ENCODE measurements at places on chromosomes 2 and 18.

GRCh38 chr2:121350890-121351289 is 65.9 kb upstream of the TFCP2L1 start:
- no peak overlapping the region for H3K27ac ChIP-seq
- H3K4me1 ChIP-seq = peaks cover under 1% of the 10 kb centered on the region
- DNase-seq = no peak
- H3K27me3 ChIP-seq = no peaks in the 10 kb centered on the region

DNA sequence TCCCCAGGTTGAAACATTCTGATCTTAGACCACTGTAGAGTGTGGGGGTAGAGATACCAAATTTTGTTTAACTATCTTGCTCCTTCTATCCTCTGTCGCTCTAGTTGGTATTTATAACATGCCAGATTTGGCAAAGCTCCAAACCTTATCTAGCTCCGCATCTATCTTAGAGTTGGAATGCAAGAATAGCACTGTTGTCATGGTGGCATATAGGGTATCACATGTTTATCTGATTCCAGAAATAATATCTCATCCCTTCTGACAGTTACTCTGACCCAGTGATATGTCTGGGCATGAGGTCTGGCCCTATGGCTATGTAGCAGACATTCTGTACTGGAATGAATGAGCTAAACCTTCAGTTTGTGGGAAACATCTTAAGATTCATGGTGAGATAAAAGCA is 51.7 kb downstream of the CABYR start:
- H3K36me3 ChIP-seq = no peaks in the 10 kb centered on the region
- no peak for DNase-seq
- H3K27ac ChIP-seq = no peak overlapping the region
- H3K27me3 ChIP-seq = no peaks in the 10 kb centered on the region
- no peaks in the 10 kb centered on the region for H3K4me1 ChIP-seq
- no peak overlapping the region for H3K4me3 ChIP-seq

- H3K4me1 ChIP-seq = peaks cover 4% of the 10 kb centered on the region
- no peak for DNase-seq
- no peaks in the 10 kb centered on the region for H3K27me3 ChIP-seq
- no peak overlapping the region for H3K4me3 ChIP-seq
- H3K27ac ChIP-seq = no peak overlapping the region
- no peaks in the 10 kb centered on the region for H3K36me3 ChIP-seq
These were observed 51.4 kb downstream of the SLC38A11 start for GRCh38 chr2:164903951-164904350.

DNA sequence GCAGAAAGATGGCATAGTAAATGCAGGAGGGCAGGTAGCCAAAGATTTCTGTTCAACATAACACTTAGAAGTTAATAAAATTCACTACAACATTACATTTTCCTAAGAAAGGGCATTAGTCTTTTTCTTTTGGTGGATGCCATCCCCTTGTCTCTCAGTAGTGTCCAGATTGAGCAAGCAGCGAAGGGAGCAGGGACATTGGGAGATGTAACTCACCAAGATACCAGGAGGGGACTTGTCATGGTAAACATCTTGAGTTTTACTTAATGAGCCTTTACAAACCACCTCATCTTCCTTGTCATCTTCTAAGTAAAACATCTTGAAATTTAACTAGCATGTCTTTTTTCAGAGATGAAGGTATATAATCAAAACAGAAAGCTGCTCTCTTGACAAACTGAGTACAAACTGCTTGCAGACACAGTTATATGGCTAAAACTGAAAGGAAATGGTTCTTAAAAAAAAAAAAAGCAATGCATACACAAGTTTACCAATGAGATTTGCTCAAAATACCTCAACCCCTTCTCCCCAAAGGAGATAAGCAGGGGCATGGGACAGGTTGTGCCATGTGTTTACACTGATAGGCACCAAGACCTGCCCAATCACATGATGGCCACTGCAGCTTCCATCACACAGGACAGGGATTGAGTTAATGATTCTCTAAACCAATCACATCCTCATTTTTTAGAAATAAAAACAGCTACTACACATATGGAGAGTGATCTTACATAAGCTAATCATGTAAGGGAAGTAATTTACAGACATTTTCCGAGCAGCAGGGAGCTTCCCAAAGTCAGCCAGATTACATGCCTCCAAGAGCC is 30.3 kb downstream of the LPIN2 start:
- DNase-seq = no peak
- H3K27me3 ChIP-seq = no peaks in the 10 kb centered on the region
- H3K36me3 ChIP-seq = no peaks in the 10 kb centered on the region
- H3K27ac ChIP-seq = peak overlapping the region; percentile 84
- H3K4me1 ChIP-seq = peaks cover 5% of the 10 kb centered on the region

- H3K36me3 ChIP-seq = no peaks in the 10 kb centered on the region
- DNase-seq = no peak
- no peak overlapping the region for H3K27ac ChIP-seq
- H3K4me3 ChIP-seq = no peak overlapping the region
- H3K27me3 ChIP-seq = no peaks in the 10 kb centered on the region
- no peaks in the 10 kb centered on the region for H3K4me1 ChIP-seq
These were observed 405.0 kb upstream of the SLC39A10 start for GRCh38 chr2:195252018-195252417.

DNA sequence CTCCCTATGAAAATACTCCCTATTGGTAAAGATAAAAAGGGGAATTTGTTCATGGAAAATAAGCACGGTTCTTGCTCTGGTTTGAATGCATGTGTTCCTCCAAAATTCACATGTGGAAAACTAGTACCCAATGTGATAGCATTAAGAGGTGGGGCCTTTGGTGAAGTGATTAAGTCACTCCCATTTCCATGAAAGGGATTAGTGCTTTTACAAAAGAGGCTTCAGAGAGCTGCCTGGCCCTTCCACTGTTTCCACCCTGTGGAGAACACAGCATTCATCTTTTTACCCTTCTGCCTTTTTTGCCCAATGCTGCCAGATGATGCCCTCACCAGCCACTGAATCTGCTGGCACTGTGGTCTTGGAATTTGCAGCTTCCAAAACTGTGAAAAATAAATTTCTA is 666.8 kb downstream of the ARHGAP15 start:
- no peaks in the 10 kb centered on the region for H3K4me1 ChIP-seq
- H3K4me3 ChIP-seq = no peak overlapping the region
- no peaks in the 10 kb centered on the region for H3K27me3 ChIP-seq
- H3K36me3 ChIP-seq = no peaks in the 10 kb centered on the region
- DNase-seq = no peak
- H3K27ac ChIP-seq = no peak overlapping the region

DNA sequence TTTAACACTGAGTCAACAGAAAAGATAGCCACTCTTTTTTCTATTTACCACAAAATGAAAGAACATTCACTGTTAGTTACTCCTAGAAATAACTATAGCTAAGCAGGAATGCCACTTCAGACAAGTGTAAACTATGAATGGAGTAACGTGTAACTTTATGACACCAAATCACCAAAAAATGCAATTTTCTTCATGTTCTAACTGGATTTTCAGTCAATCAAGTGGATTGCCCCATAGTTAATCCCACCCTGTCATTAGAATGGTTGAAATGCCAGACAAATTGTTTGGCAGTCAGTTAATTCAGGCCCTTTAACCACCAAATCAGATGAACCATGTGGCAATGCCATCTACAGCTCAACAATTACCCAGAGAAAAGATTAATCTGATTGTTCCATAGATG is 9.9 kb downstream of the EPHA4 start:
- no peak overlapping the region for H3K27ac ChIP-seq
- H3K4me3 ChIP-seq = no peak overlapping the region
- no peak for DNase-seq
- no peaks in the 10 kb centered on the region for H3K27me3 ChIP-seq
- peaks cover 2% of the 10 kb centered on the region for H3K4me1 ChIP-seq

GRCh38 chr2:159200498-159200897 is 86.0 kb downstream of the WDSUB1 start:
- no peak for DNase-seq
- no peak overlapping the region for H3K4me3 ChIP-seq
- no peaks in the 10 kb centered on the region for H3K27me3 ChIP-seq
- peak overlapping the region; percentile 76 for H3K27ac ChIP-seq

- H3K4me1 ChIP-seq = no peaks in the 10 kb centered on the region
- no peak overlapping the region for H3K27ac ChIP-seq
- H3K4me3 ChIP-seq = no peak overlapping the region
- no peaks in the 10 kb centered on the region for H3K36me3 ChIP-seq
These were observed 245.0 kb upstream of the FN1 start for GRCh38 chr2:215680605-215681598.

GRCh38 chr2:127155947-127156346 is 49.0 kb upstream of the BIN1 start:
- no peak for DNase-seq
- no peaks in the 10 kb centered on the region for H3K4me1 ChIP-seq
- no peak overlapping the region for H3K27ac ChIP-seq
- no peak overlapping the region for H3K4me3 ChIP-seq

DNA sequence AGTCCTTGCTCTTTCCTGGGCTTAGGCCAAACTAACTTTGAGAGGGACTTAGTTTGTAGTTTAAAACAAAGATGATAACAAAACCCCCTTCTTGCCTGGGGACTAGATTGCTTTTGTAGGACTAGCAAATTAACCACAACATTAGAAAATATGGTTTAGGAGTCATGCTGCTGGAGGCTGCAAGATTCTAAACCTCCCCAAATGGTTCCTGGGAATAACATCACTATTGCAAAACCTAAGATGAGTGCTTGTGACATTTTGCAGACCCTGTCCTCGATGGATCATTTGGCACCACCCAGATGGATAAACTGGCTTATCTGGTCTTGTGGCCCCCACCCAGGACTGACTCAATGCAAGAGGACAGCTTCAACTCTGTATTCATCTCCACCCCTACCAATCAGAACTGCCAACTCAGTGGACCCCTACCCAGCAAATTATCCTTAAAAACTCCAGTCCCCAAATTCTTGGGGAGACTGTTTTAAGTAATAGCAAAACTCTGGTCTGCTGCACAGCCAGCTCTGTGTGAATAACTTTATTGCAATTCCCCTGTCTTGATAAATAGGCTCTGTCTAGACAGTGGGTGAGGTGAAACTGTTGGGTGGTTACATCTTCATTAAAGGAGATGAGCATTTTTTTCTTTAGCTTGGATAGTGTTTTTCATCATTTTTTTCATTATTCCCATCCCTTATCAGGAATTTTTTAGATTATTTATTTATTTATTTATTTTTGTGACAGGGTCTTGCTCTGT is 58.9 kb downstream of the SPTBN1 start:
- no peak overlapping the region for H3K27ac ChIP-seq
- no peak overlapping the region for H3K4me3 ChIP-seq
- H3K4me1 ChIP-seq = peaks cover 23% of the 10 kb centered on the region
- H3K36me3 ChIP-seq = no peaks in the 10 kb centered on the region
- H3K27me3 ChIP-seq = no peaks in the 10 kb centered on the region
- no peak for DNase-seq

DNA sequence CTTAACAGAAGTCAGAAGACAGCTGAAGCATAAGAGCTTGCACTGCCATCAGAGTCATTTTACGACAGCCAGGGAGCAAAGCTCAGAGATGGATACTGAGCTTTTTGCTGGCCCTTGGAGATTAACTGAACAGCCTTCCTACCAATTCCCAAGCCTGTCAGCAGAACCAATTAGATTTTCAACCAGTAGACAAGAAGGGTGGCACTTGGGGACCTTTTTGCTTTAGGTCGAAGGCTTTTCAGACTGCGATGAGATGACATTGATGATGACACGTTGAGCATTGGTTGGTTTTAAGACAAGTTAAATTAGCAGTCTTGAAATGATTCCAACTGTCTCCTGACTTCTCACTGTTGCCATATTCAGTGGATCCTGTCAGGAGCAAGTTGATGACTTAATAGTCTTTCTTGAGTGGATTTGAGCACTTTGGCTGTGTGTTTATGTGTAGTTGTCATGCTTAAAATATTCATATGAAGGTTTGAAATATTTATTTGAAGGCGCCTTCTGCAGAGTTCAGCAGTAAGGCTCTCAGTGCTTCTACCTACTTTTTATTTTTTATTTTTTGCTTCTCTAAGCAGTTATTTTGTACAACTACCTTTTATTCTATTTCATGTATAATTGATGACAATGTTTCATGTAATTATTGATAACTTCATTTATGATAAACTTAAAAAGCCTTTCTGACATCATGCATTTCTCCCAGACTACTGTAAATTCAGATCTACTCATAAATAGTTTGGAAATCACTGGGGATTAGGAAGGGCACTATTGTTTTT is 256.7 kb downstream of the CAMKMT start:
- no peaks in the 10 kb centered on the region for H3K27me3 ChIP-seq
- no peak overlapping the region for H3K4me3 ChIP-seq
- H3K36me3 ChIP-seq = no peaks in the 10 kb centered on the region
- H3K27ac ChIP-seq = no peak overlapping the region
- no peak for DNase-seq

GRCh38 chr2:167686691-167687090 is 560.7 kb downstream of the STK39 start:
- H3K27ac ChIP-seq = no peak overlapping the region
- H3K4me1 ChIP-seq = no peaks in the 10 kb centered on the region
- no peak for DNase-seq
- no peaks in the 10 kb centered on the region for H3K36me3 ChIP-seq
- H3K27me3 ChIP-seq = no peaks in the 10 kb centered on the region
- H3K4me3 ChIP-seq = no peak overlapping the region

DNA sequence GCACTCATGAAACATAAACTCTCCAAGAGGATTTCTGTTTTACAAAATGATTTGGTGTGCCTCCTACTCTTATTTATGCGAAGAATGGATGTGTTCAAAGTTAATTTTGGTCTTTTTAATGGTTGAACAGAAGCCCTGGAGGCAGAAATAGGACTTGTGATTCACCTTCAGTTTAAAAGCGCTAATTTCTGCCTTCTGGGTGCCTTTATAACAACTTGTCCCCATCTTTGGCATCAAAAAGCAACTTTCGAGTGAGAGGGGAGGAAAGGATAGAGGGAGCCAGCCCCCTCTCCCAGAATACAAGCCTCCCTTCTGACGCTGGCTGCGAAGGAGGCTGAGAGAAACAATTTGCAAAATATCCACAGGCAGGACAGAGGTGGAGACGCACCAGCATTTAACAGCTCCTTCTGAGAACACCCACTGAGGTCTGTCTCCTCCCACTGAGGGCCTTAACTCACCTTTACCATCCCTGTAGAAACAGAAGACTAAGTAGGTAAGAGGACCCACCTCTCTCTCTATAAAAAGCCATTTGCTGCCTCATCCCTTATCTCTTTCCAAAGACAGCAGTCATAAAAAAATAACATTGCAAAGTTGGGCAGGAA is 24.3 kb upstream of the BCL11A start:
- no peaks in the 10 kb centered on the region for H3K27me3 ChIP-seq
- H3K4me3 ChIP-seq = no peak overlapping the region
- H3K4me1 ChIP-seq = peaks cover 6% of the 10 kb centered on the region
- no peak for DNase-seq
- H3K27ac ChIP-seq = no peak overlapping the region
- no peaks in the 10 kb centered on the region for H3K36me3 ChIP-seq

All from ascending aorta (tissue), 2 donors.